ENCODE measurements at places on chromosomes 11 and 22.

DNA sequence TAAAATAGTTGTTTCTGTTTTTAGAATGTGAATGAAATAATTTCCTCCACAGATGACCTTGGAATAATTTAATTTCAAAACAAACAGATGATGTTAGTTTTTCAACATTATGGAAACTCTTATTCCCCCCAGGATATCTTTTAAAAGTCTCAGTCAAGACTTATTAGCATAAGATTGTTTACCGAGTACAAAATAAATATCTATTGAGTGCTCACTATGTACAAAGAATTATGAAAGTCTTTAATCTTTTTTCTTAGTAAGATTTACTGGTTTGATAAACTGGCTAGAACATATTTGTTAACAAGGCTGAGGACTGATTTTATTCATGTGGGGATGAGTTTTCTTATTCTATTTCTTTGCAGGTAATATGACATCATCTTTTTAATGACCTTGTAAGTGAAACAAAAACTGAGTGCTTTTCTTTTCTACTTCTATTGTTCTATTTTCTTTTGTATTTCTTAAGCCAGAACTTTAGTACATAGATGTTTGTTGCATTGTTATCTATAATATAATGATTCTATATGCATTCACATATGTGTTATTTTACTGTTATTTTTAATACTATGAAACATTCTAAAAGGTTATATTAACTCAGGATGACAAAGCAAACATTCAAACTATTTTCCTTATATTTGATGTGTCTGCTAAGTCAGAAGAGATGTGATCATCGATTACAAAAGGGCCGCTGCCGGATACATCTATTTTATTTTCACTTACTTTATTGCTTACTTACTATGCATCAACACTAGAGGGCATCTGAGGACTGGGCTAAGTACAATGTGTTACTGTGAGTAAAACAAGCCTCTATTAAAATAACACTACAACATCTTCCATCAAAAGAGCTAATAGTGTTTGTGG lies 111.0 kb upstream of the ARHGAP42 start:
- DNase-seq, result no peak

DNA sequence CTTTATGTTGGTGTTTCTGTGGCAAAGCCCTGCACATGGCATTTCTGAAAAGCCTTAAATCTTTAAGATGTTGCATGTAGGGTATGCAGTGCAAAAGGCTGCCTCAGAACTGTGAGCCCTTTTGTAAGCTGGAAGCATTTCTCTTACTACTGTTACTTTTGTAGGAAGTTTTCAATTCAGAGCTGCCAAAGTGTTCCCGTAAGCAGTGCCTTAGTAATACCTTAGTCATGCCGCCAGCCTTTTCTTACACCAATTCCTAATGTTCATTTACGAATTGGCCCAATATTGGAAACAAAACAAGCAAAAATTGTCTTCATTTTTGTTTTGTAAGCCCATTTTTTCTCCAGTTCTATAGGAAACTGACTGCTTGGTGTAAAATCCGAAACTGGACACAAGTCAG lies 67.4 kb upstream of the RASSF10 start:
- DNase-seq, result no peak

DNA sequence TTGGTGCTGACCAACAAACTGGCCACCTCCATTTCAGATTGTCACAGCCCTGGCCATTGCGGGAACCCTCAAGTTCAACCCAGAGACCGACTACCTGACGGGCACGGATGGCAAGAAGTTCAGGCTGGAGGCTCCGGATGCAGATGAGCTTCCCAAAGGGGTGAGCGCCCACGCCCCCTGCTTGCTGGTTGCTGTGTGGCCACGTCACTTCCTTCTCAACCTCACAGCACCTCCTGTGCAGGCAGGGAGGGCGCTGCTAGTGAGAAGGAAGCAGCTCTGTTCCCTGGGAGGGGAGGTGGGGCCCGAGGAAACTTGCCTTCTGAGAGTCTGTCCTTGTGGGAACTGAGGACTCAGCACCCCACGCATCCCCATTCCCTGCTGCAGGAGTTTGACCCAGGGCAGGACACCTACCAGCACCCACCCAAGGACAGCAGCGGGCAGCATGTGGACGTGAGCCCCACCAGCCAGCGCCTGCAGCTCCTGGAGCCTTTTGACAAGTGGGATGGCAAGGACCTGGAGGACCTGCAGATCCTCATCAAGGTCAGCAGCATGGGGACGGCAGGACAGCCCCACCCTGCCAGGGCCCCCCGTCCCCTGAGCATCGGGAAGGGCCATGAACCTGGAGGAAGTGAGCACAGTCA lies 19.3 kb downstream of the POLR3H start:
- no peak for DNase-seq

DNA sequence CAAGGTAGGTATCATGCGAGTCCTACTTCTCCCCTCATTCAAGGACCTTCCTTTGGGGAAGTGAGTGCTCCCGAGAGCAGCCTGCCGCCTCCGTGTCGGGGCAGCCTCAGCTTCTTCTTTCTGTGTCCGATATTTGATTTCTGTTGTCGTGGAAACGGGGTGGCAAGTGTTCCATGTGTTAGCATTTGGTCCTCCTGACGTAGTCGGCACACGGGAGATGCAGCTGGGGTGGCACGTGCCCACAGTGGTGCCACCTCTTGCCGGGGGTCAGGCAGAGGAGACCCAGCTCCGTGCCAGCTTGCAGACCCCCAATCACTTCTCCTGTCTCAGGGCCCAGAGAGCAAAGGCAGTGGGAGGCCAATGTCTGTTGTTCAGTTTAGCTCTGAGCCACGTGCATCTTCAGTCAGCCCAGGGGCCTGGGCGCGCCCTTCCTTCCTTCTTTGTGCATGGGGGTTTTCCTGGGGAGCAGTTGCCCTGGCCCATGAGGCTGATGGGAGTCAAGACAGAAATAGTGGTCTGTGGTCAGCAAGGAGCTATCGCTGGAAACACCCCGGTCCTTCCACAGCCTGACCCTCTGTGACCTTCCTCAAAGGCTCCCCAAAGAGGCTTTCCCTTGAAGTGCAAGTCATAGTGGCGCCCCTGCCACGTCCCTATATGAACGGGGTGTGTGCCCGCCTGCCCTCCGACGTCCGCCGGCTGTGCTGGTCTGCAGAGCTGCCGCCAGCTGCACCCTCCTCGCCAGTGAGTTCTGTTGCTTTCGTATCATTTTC lies 44.5 kb downstream of the PARVB start:
- no peak for DNase-seq

DNA sequence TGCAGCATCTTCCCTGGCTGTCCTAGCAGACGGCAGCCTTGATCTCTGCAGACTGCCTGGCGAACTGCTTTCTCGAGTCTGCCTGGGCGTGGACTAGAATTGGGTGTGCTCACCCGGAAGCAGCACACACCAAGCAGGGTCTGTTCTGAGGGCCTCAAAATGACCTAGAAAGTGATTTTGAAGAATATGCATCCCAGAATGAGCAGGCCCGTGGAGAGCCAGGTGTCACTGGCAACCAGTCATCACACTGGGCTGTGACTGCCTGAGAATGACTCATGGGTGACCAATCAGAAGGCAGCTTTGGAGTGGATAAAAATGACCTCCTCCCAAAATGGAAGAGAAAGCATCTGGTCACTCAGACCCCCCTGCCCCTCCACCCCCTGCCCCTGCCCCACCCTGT lies 114.9 kb upstream of the NECTIN1 start:
- DNase-seq, result no peak
